ENCODE measurements at places on chromosomes 7 and 10.

GRCh38 chr7:1458683-1459511 is at the start of gene MICALL2:
Gene MICALL2, minus strand, starts transcription at chr7:1459470. Its CDS starts 144 bp downstream, at chr7:1459326.
- DNase-seq: no peak

GRCh38 chr10:60576130-60577069 is 186.7 kb upstream of the ANK3 start:
- DNase-seq: no peak

DNA sequence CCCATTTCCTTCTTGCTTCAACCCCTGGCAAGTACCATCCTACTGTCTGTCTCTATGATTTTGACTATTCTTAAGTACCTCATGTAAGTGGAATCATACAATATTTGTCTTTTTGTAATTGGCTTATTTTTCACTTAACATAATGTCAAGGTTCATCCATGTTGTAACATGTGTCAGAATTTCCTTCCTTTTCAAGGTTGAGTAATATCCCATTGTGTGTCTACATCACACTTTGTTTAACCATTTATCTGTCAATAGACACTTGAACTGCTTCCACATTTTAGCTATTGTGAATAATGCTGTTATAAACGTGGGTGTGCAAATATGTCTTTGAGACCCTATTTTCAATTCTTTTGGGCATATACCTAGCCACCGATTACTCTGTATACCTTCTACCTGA is 14.0 kb upstream of the CDK14 start:
- no peak for DNase-seq

GRCh38 chr10:5291501-5292195 is 73.1 kb upstream of the UCN3 start:
- no peak for DNase-seq

All from cortex of kidney (tissue), 1 donor.